Stimulated activated CD8-positive, alpha-beta memory T cell treated with anti-CD3 and anti-CD28 coated beads, Interleukin-15, amount 100 ng/mL, for 4 hours (primary cell): ENCODE measurements at places on chromosomes 16 and 17.

DNA sequence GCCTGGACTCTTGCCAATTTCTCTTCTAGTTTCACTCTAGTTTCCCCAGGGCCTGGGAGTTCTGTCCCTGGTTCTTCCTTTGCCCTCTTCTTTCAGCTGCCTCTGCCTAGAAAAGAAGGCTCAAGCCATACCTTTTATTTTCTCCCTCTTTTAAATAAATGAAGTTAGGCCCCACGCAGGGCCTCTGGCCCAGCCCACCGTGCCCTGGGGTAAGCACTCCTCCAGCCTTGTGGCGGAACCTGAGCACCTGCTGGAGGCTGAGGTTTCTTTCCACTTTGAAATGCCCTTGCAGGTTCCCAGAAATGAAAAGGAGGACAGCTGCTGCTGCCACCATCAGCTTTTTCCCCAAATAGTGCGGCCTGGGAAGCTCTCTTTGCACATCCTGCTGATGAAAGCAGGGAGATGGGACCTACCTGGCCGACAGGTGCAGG, 139.4 kb downstream of the CCDC182 start:
- DNase-seq = no peak

DNA sequence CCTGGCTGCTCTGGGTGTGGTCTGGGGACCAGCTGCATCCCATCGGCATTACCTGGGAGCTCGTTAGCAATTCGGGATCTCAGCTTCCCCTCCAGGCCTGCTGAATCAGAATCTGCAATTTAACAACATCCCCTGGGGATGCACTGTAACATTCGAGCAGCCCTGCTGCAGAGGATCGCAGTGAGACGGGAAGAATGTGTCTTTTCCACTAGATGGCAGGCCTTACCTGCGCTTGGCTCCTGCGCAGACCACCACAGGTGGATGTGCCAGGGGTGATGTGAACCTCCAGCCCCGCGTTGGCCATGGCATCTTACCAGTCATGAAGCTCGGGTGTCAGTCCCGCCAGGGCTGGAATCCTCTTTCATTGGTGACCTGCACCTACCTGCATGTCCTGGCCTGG, 209.9 kb downstream of the PRKCB start:
- DNase-seq = no peak

DNA sequence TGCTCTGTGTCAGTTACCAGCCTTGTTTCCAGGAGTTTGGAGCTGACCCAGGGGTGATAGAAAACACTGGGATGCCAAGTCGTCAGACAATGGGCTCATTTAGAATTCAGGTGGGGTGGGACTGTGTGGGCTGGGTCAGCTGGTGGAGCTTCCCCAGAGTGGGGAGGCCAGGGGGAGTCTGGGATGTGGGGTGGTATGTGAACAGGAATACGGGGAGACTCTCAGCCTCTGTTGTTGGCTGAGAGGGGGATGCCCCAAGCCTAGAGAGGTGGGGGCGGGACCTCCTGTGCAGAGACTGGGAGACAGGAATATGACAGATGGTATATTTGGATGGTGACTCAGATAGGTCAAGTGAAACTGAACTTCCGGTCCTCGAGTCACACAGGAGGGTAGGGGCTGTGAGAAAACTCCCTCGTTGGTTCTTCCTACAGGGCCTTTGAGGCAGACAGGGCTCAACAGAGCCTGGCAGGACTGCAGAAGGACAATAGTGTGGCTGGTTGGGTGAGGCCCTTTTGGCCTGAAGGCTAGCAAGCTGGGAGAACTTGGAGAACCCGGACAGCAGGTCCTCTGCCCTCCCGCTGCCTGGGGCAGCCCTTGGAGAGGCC, 23.7 kb downstream of the CDH1 start:
- DNase-seq = no peak

DNA sequence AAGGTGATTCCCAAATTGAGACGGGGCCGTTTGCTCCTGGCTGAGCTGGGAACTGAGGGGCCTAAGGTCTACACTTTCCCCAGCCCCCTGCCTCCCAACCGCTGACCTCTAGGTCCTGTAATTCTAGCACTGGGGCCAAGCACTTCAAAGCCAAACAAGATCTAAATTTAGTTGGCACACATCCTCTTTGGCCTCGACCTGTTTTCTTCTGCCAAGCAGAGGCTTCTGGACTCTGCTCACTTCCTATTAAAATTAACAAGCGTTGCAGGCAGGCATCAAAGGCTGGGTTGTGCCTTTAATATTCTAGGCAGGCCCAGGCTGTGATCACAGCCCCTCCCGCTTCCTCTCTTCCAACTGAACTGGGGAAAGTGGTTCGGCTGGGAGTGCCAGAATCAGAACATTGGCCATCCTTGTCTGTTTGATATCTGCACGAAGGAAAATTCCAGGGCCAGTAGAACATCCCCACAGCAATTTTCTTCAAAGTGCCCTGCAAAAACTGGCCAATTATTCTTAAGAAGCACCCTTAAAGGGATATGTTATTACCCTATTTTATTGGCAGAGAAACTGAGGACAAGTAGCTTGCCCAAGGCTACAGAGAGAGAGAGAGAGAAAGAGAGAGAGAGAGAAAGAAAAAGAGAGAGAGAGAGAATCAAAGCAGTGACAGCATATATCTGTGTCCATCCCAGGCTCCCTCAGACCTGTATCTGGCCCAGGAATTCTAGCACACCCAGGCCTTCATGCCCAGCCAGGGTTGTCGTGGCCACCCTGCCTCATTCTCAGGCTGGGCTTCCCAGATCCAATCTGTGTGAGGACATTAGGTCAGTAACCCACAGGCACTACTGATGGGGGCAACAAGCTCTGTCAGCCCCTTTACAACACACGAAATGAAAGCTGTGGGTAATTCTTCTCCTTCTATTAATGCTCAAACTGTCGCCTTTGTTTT, 12.8 kb upstream of the MT4 start:
- DNase-seq = no peak

DNA sequence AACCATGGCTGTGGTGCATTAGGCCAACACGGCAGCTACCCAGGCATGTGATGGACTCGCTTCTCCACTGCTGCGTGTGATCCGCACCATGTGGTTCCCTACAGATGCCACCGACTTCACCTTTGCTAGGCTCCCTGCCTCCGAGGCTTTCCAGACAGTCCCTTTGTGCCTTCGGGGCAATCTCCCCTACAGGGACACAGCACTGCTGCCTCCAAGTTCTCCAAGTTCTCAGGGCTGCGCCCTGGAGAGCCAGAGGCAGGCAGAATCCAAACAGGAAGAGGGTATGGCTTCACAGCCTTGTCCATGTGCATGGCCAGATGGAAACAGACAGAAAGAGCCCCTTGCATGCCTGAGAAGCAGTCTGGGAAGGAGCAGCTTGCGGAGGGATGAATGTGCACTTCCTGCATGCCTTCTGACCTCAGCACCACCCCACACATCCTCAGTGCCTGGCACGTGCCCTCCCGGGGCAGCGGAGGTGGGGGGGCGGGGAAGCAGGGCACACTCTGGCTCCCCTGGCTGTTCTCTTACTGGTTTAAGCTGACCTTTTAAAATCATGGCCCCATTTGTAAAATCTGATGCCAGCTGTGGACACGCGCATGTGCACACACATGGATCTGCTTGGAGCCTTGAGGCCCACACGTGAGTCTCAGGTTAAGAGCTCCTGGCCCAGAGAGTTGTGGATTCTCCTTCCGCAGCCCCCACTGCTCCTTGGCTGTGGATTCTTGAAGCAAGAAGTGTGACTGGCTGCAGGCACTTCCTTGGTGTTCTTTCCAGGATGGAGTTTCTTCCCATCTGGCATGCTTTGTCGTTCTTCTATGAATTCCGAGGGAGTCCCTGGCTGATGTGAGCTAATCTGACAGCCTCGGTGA, 55.3 kb upstream of the MTSS2 start:
- DNase-seq = no peak

DNA sequence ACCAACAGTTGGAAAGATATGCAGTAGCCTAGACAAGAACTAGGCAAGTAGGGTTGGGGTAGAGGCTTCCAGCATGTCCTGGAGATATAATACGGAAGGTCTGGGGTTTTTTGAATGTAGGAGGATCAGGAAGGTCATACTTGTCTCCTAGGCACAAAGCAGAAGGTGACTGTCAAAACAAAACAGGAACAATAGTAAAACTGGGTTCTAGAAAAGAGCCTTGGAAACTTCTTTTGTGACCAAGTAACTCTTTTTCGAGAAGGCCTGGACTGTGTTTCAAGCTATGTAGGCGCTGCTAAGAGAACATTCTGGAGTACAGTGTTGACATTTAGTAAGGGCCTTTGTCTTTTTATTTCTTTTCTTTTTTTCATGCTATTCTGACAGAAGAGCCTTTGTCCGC, 26.9 kb upstream of the TENT4B start:
- DNase-seq = no peak

- no peak for DNase-seq
Observed at GRCh38 chr16:61237884-61238485, 798.3 kb downstream of the CDH8 start.

DNA sequence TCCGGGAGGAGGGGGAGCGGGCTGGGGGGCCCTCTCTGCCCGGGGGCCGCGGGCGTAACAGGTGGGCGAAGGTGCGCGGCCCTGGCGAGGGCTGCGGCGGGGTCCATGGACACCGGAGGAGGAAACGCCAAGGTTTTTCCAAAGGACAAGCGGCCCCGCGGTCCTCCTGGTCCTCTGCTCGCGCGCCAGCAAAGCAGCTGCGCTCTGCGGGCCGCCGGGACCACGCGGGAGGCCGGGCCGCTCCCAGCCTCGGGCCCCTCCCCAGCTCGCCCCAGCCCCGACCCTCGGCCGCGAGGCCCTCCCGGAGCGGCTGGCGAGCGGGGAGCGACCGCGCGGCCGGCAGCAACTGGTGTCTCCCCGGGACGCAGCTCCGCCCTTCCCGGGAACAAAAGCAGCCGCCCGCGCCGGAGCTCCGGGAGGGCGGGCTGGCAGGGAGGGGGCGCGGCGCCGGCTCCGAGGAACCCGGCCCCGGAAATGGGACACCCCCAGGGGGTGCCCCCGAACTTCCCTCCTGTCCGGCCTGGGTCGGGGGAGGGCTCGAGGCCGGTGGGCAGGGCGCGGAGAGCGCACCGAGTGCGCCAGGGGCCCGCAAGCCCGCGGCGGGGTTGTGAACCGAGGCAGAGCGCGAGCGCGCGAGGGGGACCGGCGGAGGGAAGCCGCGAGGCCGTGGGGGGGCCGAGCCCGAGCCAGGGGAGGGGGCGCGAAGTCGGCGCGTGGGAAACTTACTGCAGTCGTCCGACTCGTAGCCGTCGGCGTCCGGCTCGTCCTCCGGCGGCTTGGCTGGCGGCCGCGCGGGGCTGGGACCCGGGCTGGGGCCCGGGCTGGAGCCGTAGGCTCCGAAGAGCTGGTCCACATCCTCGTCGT, 837 bp downstream of the DOC2B start:
- no peak for DNase-seq

GRCh38 chr16:64144617-64145016, 977.2 kb downstream of the CDH11 start:
- DNase-seq = no peak

- no peak for DNase-seq
Observed at GRCh38 chr16:67954421-67955196, 10.7 kb upstream of the LCAT start.
